ENCODE measurements at places on chromosomes 7 and 10.

GRCh38 chr7:18140943-18141342, 113.3 kb upstream of the PRPS1L1 start:
- no peak for DNase-seq

DNA sequence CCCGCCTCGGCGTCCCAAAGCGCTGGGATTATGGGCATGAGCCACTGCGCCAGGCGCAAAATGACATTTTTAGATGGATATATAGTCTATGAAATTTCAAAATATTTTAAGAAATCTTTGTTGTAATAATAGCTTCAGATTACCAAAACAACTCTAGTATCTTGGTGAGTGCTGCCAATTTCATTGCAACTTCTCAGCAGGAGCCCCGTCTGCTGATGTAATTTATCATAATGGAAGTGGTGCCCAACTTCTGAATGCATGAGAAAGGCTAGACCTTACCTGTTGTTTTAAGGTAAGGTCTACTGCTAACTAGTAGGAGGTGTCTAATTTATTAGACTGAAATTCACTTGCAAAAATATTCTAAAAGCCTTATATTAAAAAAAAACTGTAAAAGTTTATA, 20.0 kb downstream of the PDSS1 start:
- no peak for DNase-seq

DNA sequence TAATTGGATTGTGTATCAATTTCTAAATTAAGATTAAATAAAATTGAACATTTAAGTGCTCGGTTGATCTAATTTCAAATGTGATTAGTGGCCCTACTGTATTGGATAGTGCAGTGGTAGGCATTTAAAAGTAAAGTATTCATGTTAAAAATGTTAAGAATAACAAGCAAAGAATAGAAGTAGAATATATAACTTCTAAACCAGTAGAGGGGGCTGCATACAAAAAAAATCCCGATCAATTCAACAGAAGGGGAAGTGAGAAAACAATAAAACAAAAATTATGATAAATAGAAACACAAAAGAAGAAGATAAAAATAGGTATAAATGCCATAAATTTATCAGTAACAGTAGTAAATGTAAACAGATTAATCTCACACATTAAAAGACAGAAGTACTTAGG, 24.9 kb upstream of the WDFY4 start:
- no peak for DNase-seq

DNA sequence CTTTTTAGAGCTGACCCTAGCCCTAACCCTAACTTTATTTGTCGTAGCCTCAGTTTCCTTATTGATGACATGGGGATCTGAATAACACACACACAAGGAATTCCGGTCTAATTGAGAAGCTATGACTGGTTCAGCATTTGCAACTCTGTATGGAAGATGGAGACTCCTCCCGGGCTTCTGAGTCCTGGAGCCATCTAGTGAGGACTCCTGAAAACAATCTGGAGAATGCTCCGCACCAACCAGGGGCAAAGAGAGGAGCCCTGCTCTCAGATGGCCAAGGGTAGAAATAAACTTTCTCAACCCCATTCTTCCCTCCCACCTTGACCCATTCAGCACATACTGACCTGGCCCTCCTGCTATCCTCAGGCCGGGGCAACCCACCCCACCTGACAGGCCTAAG, 26.4 kb downstream of the MBL2 start:
- no peak for DNase-seq

All from activated CD4-positive, alpha-beta T cell treated with anti-CD3 and anti-CD28 coated beads, Interleukin-2, Interleukin-4, amounts not matched to agents 100 ng/mL and 50 ng/mL, durations not matched to agents 16 hours and 8 hours (primary cell).